ENCODE measurements at places on chromosomes 3 and 15.
A peak's percentile ranks its signal among the peaks of the same experiment; 100 is the strongest.

DNA sequence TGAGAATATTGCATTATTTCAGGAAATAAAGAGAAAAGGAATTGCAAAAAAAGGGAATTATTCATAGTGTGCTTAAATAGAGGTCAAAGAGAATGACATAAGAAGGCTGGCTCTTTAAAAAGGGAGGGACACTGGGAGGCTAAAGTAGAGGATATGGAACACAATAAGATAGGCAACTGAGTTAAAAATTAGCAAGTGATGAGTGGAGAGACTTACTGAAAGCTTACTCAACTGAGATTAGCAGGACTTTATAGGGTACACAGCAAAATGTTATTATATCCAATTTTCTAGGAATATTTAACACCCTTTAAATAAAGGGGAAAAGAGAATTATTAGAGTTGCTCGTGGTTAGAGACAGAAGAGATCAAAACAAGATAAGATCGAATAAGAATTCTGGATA is 375.2 kb downstream of the LSAMP start:
- DNase-seq, result no peak

- peak; percentile 14 for DNase-seq
Observed at GRCh38 chr3:189099505-189100290, 72.1 kb upstream of the TPRG1 start.

GRCh38 chr15:80606511-80607071 is 88.5 kb upstream of the ABHD17C start:
- DNase-seq, result no peak

DNA sequence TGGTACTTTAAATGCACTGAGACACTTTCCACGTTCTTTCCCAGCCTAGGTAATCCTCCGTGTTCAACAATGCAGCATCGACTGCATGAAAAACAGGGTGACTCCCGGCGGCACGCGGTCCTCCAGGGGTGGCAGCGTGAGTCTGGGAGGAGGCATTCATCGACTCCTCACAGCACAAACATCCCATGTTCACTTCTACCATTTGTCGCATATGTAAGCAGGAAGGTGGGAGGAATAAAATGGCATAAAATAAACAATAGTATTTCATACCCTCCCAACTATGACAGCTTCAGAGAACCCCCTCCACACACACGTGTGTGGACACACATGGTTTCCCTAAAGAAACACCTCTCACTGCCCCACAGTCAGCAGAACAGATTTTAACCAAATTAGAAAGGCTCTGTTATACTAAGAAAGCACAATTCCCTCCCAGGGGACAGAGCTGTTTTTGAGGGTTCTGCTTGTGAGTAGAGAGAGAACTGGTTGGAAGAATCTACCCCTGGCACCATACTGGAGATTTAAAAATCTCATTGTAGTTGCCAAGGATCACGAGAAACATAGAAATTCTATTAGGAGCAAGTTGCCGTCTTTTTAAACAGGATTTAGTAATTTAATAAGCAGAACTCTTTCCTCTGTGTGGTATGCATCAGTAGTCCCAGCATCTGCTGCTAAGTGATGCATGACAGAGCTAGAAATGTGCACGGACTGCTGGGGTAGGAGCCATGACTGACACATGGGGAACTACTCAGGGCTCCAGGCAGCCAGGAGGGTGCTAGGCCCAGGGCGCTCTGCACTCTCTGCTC is 6.0 kb downstream of the FAM43A start:
- DNase-seq, result no peak

DNA sequence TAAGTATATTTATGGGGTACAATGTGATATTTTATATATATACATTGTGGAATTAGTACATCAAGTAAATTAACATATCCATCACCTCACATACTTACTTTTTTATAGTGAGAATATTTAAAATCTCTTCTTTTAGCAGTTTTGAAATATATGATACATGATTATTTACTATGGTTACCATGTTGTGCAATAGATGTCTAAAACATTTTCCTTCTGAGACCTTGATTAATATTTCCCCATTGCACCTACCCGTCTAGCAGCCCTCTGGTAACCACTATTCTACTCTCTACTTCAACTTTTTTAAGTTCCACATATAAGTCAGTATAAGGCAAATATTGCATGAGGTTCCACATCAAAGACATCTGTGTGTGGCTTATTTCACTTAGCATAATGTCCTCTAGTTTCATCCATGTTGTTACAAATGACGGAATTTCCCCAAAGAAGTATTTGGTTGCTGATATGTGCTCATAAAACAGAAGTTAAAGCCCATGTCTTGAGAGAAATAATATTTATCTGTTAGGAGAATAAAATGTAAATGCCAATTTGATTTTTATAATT is 29.6 kb upstream of the NFKBIZ start:
- DNase-seq, result no peak

DNA sequence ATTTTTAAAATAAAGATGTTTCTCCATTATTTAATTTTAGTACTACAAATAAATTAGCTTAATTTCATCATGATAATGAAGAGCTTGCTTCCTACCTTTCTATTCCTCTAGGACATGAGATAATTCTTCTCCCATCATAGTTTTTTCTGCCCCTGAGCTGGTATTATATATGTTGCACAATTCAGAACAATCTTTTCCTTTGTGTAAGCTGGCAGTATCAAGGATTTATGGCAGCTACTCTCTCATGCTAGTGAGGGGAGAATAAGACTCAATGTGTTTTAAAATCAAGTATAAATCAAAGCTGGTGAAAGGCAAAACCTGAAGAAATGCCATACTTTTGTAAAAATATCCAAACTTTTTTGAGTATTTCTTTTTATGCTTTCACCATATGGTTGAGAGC is 1405.3 kb downstream of the SI start:
- DNase-seq, result no peak

- DNase-seq, result no peak
Observed at GRCh38 chr3:128427872-128428822, 38.5 kb downstream of the DNAJB8 start.

DNA sequence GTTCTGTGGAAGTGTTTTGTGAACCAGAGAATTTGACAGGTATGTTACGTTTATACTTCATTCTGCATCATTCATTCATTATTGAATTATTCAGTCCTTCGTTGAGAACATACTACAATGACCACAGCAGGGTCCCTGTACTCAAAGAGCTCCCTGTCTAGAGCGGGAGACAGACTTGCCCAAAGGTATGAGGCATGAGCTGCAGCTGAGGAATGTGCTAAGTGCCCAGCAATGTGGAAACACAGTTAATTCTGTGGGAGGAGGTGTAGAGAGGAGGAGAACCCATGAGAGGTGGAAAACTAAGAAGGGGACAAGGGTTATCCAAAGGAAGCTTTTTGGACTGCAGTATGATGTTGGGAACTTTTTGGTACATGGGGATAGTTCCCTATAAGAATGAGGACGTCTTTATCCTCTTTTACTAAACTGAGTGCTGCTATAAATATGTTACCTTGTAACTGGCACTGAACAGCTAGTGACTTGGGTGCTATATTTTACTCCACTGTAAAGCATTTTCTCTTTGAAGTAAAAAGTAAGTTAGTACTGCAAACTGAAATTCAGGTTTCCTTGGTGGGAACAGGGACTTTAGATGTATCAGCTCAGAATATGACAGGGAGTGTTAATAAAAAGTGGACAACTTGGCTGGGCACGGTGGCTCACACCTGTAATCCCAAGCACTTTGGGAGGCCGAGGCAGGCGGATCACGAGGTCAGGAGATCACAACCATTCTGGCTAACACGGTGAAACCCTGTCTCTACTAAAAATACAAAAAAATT is 5.7 kb downstream of the SMAD3 start:
- DNase-seq, result no peak

- no peak for DNase-seq
Observed at GRCh38 chr15:70328679-70329115, 231.0 kb upstream of the TLE3 start.

GRCh38 chr3:76400141-76400540 is 614.8 kb upstream of the ZNF717 start:
- no peak for DNase-seq

DNA sequence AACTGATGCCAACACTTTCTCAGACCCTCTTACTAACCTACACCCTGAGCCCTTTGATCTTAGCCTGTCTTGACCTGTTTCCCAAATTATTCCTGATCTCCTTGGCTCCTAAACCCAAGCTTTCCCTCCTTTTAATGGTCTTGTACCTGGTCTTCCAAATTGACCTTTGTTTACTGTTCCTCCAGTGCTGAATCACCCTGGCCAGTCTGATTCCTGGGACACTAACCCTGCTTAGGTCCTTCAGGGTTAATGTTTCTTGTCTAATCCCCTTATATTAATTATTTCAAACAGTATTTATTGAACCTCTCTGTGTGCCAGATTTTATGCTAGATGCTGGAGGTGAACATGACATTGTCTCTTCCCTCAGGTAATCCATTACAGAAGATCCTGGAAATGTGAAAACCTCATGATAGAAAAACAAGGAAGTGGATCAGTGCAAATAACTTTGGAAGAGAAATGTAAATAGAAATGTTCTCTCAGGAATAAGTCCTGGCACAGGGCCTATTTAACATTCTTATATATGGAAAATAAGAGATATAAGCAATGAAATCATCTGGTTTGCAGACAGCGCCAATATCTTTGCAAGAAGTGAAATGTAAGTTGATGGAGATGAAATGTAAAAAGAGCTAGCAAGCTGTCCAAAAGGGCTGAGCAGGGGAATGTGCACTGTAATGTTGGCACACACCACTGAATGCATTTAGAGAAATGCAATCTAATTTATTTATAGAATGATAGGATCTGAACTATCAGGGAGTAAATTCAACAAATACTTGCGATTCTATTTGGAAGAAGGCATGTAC is 20.7 kb downstream of the HGD start:
- DNase-seq, result no peak

- no peak for DNase-seq
Observed at GRCh38 chr3:37989821-37990480, 635 bp upstream of the VILL start.

DNA sequence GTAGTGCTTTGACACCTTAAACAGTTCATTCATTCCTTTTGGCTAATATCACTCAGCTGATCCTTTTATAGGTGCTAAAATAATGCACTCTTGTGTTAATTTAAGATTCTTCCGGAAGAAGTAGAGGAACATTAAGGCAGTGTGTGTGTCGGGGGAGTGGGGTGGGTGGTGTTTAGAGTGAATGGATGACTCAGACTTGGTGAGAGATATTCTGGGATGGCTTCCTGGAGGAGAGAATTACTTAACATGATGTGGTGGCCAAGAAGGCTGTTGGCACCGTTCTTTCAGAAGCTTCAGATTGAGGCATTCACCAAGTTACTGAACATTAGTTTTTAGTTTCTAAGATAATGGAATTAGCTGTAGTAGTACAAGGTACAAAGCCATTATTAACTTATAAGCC is 125.6 kb upstream of the ROPN1 start:
- peak; percentile 84 for DNase-seq

DNA sequence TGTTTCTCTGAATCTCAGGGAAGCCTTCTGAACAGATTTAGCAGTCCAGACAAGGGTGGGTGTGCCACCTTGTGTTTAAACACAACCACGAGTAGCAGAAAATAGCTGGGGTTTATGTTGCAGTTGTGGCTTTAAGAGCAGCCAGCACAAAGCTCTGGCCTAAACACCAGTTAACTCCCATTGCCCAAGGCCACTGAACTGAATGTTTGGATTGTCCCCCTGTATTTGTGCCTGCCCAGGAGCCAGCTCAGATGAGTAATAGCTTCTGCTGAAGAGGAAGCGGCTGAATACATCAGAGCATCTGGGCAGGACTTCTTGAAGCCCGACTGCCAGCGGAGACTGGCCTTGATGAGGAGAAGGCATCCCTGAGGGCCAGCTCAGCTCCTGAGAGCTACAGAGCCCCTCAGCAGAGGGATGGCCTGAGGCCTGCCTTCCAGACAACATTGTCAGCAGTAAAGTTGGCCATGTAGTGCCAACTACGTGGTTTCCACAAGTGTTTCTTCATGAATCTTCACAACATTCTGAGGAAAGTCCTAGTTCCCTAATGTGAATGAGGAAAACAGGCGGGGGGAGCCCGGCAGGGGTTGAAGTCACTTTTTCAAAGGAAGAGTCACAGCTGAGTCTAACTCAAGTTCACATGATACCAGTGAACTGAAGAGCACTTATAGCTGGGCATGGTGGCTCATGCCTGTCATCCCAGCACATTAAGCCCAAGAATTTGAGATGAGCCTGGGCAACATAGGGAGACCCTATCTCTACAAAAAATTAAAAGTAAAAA is 65.8 kb upstream of the ZBTB38 start:
- DNase-seq, result peak; percentile 64

GRCh38 chr3:123067689-123068600 is 1.1 kb downstream of the PDIA5 start:
- peak; percentile 61 for DNase-seq

Measured in GM03348 (cell line).